Progenitor cell of endocrine pancreas (in vitro differentiated cells): ENCODE measurements at places on chromosomes 3 and 15. TPM values are rescaled to one million over a fixed set of nuclear protein-coding genes. Genes with fewer than 3 reads are reported as not detected.

XXYLT1 gene
- total RNA-seq = 23.7 and 25.4 TPM in 2 replicates

GPR176 gene
- total RNA-seq = 1.0 and 1.1 TPM in 2 replicates

CIDEC gene
- not detected in 2 replicates for total RNA-seq

HDAC11 gene
- 14.4 and 14.5 TPM in 2 replicates for total RNA-seq

LARP6 gene
- total RNA-seq = 17.5 and 22.6 TPM in 2 replicates

WDR49 gene
- total RNA-seq = 0.43 and 0.91 TPM in 2 replicates

CA12 gene
- 0.38 and 0.58 TPM in 2 replicates for total RNA-seq

- DNase-seq = no peak
These were observed 684.4 kb upstream of the LMCD1 start for GRCh38 chr3:7817239-7817638.

GRCh38 chr3:20837676-20838302 lies 651.8 kb upstream of the SGO1 start:
- DNase-seq = no peak

RASGRP1 gene
- 1.5 and 1.7 TPM in 2 replicates for total RNA-seq

GRCh38 chr3:145902166-145902565 lies 258.8 kb downstream of the PLOD2 start:
- DNase-seq = no peak

GRCh38 chr3:135172191-135172869 lies 377.3 kb downstream of the EPHB1 start:
- no peak for DNase-seq

DNA sequence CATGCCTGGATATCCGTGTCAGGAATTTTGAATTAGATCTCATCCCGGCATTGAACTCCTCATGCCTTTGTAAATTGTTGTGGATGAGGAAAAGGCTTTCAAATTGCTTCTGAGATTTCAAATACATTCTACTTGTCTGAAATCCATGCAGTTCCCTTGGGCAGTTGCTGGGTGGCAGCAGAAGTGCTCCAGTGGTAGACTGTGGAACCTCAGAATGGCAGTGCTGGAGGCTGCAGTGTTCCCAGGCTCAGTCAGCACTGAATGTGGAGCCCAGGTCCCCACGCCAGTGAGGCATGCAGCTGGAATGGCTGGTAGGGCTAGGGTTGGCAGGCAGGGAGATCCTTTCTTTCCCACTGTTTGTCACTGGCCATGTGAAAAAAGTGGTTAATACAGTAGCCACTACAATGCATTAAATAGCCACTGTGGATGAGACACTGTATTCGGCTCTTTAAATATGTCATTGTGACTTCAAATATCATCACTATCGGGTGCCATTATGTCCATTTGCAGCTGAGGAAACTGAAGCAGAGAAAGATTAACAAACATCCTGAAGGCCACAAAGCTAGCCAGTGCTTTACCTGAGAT lies 98.6 kb downstream of the TPRG1 start:
- DNase-seq = peak; percentile 30

DNA sequence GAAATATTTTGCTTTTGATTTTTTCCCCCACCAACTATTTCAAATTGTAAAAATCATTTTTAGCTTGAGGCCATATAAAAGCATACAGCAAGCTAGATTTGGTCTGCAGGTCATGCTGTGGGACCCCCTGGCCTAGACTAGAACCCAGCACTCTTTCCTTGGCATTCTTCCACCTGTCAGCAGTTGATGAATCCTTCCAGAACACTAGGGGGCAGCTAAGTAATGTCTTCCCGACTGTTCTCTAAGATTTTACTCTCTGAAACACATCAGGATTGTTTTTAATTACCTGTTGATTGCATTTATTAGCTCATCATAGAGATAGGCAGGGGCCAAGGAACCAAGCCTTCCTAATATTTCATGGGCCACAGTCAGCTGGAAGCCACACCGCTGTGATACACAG lies 174.5 kb downstream of the CACNA1D start:
- no peak for DNase-seq

- DNase-seq = no peak
These were observed 390 bp downstream of the STARD5 start for GRCh38 chr15:81323559-81323943.

DNA sequence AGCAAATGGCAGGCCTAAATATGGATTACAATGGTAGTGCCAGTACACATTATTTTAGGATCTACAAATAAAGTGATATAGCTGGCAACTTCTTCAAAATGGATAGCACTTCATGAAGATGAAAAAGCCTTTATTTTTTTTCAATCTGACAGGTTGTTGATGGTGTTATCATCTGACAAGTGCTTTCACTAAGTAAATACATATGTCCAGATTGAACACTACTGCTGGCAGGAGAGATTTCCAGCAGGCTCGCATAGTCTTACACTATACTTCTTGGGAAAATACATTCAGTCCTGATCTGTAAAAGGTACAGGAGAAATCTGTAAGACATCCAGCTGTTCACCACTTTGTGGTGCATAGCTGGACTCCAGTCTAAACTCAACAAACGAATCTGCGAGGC lies 50.9 kb upstream of the ALCAM start:
- DNase-seq = no peak

DNA sequence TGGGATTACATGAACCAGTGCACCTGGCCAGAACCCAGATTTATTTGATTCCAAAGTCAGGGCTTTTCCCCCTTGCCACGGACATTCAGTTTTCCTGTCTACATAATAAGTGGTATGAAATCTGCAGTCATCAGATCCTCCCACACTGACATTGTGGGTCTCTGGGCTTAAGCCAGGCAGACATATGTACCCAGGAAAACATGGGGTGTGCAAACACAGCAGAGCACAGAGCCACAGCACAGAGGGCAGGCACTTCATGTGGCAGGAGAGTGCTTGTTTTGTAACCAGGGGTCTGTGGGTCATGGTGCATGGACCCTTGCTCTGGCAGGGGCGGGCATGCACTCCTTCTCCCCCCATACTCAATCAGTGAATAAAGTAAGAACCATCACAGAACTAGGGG lies 6.1 kb upstream of the ABTB1 start:
- DNase-seq = no peak

- no peak for DNase-seq
These were observed 41.5 kb downstream of the SPRED1 start for GRCh38 chr15:38294126-38294525.

DNA sequence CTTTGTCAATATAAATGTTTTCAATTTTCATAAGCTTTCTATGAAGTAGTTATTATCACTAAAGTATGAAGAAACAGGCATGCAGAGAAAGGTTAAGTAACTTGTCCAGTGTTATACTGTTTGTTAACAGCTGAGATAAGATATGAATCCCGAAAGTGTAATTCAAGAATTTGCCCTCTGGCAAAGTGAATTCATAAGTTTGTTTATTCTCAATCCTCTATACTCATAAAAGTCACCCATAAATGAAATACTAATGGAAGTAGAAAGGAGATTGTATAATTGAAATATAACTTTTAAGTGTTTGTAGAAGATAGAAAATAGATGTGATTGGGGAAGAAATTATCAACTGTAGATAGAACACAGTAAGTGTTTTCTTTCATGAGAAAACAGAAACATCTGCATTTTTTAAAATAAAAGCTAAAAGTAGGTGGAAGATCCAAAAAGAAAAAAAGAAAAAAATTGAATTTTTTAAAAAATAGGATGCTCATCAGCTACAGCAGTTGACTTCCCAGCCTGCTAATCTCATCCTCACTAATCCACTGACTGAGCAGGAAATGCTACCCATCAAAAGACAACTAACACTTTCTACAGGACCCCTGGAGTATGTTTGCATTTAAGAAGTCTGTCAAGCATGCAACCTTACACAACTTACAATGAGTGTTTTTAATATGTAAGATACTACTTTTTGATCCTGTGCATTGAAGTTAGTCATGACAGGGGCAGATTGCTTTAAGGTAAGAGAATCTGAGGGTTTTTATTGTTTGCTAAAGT lies 878.1 kb downstream of the SI start:
- no peak for DNase-seq

DNA sequence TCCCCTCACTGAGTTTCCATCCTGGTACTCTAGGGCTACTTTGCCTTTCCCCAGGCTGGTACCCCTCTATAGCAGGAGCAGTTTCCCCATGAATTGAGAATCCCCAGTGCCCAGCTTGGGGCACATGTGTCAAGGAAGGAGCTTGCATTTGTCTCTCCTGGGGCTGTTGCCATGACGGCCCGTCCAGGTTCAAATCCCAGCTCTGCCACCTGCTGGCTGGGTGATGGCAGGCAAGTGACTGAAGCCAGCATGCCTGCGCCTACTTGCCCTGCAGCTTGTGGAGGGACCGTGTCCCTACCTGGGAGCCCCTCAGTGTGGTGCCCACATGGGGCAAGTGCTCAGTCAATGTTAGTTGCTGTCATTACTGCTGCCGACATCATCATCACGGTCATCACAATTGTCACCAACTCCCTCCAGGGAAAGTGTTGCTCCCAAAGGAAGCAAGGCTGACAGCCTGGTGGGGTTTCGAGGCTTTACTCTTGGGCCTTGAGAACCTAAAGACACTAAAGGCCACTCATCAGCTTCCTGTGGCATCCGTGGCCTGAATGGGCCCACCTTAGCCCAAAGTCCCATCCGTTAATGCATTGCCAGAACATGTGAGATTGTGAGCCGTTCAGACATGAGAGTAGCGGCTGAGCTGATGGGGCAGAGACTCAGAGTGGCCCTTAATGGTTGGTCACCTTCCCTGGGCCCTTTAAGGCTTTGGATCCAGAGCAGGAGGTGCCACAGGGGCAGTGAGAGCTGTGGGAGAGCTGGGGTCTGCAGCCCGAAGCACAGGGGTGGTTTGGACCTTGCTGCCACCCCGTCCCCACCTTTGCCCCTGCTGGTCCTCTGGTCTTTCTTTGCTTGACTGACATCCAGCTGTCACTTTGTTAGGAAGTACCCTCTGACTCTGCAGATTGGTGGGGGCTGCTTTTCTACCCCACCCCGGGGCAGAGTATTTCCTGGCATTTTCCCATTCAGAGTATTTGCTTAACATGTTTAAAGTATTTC lies 144.4 kb downstream of the DNAJB8 start:
- peak; percentile 10 for DNase-seq

FBXL22 gene
- 0.29 and 0.31 TPM in 2 replicates for total RNA-seq
